ENCODE measurements at places on chromosomes 1 and 21. TPM values are rescaled to one million over a fixed set of nuclear protein-coding genes. Genes with fewer than 3 reads are reported as not detected.
A peak's percentile ranks its signal among the peaks of the same experiment; 100 is the strongest.

PDPN gene
- total RNA-seq = not detected

GRCh38 chr21:32834916-32835235 is 63.3 kb upstream of the PAXBP1 start:
- no peak overlapping the region for H3K27ac ChIP-seq
- peaks cover 26% of the 10 kb centered on the region for H3K27me3 ChIP-seq
- H3K4me3 ChIP-seq = no peak overlapping the region
- peaks cover 1% of the 10 kb centered on the region for H3K4me1 ChIP-seq

GAS5 gene
- 494 TPM for total RNA-seq

DNA sequence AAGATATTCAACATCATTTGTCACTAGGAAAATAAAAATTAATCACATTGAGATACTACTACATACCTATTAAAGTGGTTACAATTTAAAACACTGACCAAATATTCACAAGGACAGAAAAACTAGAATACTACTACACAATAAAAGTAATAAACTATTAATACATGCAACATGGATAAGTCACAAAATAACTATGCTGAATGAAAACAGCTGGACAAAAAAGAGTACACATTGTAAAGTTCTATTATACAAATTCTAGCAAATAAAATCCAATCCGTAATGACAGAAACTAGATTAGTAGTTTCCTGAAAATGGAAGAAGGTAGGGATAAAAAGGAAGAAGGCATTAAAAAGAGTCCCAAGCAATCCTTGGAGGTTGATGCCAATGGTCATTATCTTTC is 348.7 kb upstream of the PTBP2 start:
- no peak overlapping the region for H3K27ac ChIP-seq
- H3K4me3 ChIP-seq = no peak overlapping the region
- DNase-seq = no peak
- H3K36me3 ChIP-seq = no peaks in the 10 kb centered on the region

DNA sequence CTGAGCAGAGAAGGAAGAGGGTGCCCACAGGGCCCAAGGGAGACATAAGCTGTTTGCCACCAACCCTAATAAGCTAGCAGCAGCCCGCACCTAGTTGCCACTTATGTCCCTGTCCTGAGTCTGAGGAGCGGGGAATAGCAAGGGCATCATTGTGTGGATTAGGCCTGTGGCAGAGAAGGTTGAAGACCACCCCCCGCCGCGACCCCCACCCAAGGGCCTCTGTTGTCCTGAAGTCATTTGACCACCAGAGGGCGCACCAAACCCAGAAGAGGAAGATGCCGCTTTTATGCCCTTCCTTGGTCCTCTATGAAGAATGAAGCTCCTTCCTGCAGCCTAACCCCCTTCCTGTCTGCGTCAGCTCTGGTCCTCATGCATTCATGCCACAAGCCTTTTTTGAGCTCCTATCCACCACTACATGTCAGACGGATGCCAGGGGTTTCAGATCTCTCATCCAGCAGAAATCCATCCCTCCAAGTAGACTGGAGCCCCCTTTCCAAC is 16.6 kb downstream of the RHBG start:
- H3K4me3 ChIP-seq = no peak overlapping the region
- no peaks in the 10 kb centered on the region for H3K36me3 ChIP-seq
- H3K27ac ChIP-seq = no peak overlapping the region
- peak; percentile 84 for DNase-seq
- H3K27me3 ChIP-seq = peaks cover 37% of the 10 kb centered on the region
- peaks cover 9% of the 10 kb centered on the region for H3K4me1 ChIP-seq

HSD3B1 gene
- total RNA-seq = not detected

GRCh38 chr1:164651351-164651951 is 92.5 kb downstream of the PBX1 start:
- H3K27ac ChIP-seq = no peak overlapping the region
- H3K4me1 ChIP-seq = peaks cover 6% of the 10 kb centered on the region
- DNase-seq = no peak
- H3K4me3 ChIP-seq = no peak overlapping the region

DNA sequence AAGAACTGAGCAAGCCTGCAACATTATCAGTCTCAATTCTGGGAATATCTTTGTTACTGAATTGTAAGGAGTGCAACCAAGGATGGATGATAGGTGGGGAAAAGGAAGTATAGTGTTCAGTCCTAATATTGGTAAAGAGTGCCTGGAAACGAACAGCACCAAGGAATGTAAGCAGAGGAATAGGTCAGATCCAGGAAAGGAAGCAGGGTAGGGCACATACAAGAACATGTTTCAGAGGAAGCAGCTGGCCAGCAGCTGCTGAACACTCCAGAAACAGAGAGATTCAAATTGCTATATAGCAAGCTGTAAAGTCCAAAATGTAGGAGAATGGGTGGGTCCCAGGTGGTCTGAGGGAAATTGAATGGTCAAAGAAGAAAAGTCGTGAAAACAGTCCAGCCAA is 37.9 kb downstream of the CRB1 start:
- no peaks in the 10 kb centered on the region for H3K36me3 ChIP-seq
- H3K27me3 ChIP-seq = peaks cover 11% of the 10 kb centered on the region
- no peak for DNase-seq
- H3K4me3 ChIP-seq = no peak overlapping the region

- DNase-seq = no peak
- H3K27ac ChIP-seq = no peak overlapping the region
- H3K4me3 ChIP-seq = no peak overlapping the region
- no peaks in the 10 kb centered on the region for H3K4me1 ChIP-seq
Measured at GRCh38 chr1:211723273-211723672, 47.9 kb upstream of the NEK2 start.

- peaks cover 6% of the 10 kb centered on the region for H3K27me3 ChIP-seq
- no peak for DNase-seq
- peaks cover 12% of the 10 kb centered on the region for H3K4me1 ChIP-seq
- H3K27ac ChIP-seq = no peak overlapping the region
Measured at GRCh38 chr1:58710190-58711085, 10.6 kb upstream of the MYSM1 start.

DNA sequence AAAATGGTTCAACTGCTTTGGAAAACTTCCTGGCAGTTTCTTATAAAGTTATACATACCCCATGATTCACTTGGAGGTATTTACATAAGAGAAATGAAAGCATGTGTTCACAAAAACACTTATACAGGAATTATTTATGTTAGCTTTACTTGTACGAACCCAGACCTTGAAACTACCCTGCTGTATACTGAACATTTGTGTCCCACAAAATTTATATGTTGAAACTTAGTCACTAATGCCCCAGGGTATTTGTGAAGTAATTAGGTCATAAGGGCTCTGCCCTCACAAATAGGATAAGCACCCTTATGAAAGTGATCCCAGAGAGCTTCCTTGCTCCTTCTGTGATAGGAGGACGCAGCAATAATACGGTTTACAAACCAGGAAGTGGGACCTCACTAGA is 42.7 kb upstream of the B3GALT2 start:
- no peak for DNase-seq
- no peak overlapping the region for H3K4me3 ChIP-seq
- H3K4me1 ChIP-seq = no peaks in the 10 kb centered on the region
- peaks cover 47% of the 10 kb centered on the region for H3K36me3 ChIP-seq
- no peaks in the 10 kb centered on the region for H3K27me3 ChIP-seq

SLC22A15 gene
- 1.8 TPM for total RNA-seq

DNA sequence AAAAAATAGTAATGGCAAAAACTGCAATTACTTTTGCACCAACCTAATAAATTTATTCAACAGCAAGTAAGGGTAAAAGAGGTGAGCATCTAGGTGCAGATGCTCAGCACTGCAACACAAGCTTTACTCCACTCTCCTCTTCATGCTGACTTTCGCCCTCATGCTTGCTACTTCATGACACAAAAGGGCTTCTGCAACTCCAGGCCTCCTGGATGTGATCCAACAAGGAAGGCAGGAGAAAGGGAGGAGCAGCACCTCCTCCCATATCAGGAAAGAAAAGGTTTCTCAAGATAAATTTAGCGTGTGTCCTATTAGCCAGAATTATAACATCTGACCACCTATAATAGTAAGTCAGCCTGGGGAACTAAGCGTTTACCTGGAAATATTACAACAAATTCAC is 11.6 kb downstream of the SYF2 start:
- H3K4me1 ChIP-seq = no peaks in the 10 kb centered on the region
- no peak overlapping the region for H3K27ac ChIP-seq
- peaks cover 27% of the 10 kb centered on the region for H3K36me3 ChIP-seq
- no peaks in the 10 kb centered on the region for H3K27me3 ChIP-seq
- no peak for DNase-seq

FCRL6 gene
- total RNA-seq = 0.23 TPM

PTAFR gene
- total RNA-seq = 0.30 TPM

DNA sequence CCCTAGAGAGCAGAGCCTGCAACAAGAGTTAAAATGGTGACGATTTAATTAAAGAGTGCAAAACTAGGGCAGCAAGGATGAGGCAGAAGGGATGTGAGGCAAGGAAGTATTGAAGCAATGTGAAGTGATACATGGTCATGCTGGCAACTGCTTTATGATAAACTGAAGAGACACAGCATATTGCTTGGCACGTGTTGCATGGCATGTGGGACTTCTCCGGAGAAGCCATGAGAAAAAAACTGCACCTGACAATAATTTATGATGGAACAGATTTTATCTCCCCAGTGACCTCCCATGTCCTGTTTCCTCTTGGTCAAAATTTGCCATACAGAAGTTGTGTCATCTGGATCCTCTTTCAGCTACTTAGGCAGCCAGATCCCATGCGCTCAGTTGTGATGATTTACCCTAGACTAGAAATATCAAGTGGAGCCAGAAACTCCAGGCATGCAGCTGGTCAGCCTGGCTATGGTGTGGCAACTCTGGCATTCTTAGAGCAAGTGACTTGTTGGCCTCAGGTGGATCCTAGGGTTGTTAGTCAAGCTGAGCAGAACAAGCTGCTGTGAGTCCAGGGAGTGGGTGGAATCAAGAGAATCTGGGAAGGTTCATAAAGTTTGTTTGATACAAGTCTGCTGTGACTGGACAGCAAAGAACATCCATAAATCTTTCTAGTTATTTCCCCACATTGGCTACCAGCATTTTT is 611.4 kb upstream of the USP24 start:
- H3K27ac ChIP-seq = no peak overlapping the region
- H3K27me3 ChIP-seq = no peaks in the 10 kb centered on the region
- H3K4me3 ChIP-seq = no peak overlapping the region
- H3K36me3 ChIP-seq = no peaks in the 10 kb centered on the region
- no peaks in the 10 kb centered on the region for H3K4me1 ChIP-seq
- no peak for DNase-seq

TSPEAR gene
- not detected for total RNA-seq

RAB3GAP2 gene
- 54.0 TPM for total RNA-seq

GRCh38 chr1:151801846-151802245 is 3.4 kb downstream of the LINGO4 start:
- DNase-seq = no peak
- H3K4me1 ChIP-seq = peaks cover 9% of the 10 kb centered on the region
- no peak overlapping the region for H3K27ac ChIP-seq
- H3K27me3 ChIP-seq = peaks cover 13% of the 10 kb centered on the region
- H3K4me3 ChIP-seq = no peak overlapping the region

DNA sequence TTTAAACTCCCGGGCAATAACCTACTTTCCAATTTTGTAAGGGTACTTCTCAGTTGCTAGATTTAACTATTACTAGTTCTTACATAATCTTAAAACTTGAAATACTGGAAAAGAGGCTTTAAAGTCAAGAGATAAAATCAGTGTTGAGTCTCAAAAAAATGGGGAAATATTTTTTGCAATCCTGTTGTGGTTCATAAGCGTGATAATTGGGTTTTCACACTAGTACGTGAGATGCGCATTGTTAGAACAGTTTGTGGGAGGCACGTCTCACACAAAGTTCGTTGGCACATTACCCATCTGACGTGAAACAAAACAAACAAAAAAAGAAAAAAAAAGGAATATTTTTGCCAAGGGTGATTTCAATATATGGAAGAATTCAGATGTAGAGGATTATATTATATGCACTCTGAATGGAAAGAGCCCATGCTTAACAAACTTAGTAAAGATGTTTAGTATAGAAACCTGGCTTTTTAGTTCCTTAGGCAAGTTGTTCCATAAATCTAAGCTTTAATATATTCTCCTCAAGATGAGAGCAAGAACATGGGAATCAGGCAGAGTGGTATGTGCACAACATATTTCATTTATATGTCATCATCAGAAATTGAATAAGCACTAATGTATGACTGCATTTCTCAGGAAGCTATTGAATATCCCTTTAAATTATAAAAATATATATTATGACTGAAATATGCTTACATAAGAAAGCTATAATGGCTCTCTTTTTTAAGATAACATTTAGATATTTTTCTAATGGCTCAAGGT is 73.9 kb upstream of the TNFSF4 start:
- DNase-seq = no peak
- peaks cover 3% of the 10 kb centered on the region for H3K27me3 ChIP-seq
- peaks cover 2% of the 10 kb centered on the region for H3K36me3 ChIP-seq
- no peak overlapping the region for H3K4me3 ChIP-seq
- peaks cover 9% of the 10 kb centered on the region for H3K4me1 ChIP-seq

MTMR11 gene
- 2.0 TPM for total RNA-seq

DNA sequence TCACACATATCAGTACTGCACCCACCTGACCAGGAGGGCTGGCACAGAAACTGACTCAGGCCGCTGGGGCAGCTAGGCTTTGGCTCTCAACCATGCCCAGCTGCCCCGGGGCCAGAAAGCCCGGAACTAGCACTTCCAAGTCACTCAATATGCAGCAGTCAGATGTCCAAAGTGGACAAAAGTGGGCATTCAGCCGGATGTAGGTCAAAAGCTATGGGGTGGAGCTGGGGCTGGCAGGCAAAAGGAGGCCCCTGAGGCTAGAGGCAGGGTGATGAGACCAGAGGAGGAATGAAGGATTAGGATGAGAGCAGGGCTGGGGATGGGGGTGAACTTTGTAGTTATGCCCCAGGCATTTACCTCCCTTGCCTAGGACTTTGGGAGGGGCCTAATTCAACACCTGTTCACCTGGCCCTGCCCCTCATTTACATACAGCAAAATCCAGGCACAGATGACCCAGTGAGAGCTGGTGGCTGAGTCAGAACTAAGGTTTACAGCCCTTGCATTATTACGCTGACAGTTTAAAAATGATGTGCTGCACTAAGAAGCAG is 30.7 kb upstream of the EDN2 start:
- peaks cover 3% of the 10 kb centered on the region for H3K4me1 ChIP-seq
- no peak for DNase-seq
- H3K27ac ChIP-seq = no peak overlapping the region

DNA sequence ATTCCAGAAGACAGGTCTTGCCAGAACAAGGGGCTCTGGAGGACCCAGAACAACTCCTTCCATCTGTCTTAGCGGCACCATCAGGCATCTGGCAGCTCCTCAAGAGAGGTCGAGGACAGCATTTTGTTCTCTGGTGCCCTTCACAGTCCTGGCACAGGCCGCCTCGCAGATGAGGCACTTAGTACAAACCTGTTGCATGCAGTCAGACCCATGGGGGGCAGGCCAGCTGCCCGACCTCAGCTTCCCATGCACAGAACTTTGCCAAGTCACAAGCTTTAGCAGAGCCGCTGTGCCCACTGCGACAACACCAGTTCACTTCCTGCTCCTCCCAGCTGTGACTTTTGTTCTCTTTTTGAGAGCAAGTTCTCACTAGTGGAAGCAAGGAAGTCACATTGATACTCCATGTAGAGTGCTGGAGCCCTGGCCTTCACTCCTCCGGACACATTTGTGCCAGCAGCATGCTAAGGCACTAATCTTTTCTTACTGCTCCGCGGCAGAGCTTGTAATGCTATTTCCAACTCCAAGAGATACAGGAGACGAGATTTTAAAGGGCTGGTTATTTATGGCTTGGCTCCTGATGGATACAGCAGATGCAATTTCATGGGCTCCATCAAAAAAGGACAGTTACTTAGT is 44.6 kb downstream of the HMGB4 start:
- H3K27me3 ChIP-seq = no peaks in the 10 kb centered on the region
- no peaks in the 10 kb centered on the region for H3K4me1 ChIP-seq
- DNase-seq = no peak

TMPRSS2 gene
- not detected for total RNA-seq

- no peak for DNase-seq
- no peaks in the 10 kb centered on the region for H3K27me3 ChIP-seq
- H3K4me1 ChIP-seq = peaks cover 35% of the 10 kb centered on the region
- no peak overlapping the region for H3K27ac ChIP-seq
- no peak overlapping the region for H3K4me3 ChIP-seq
Measured at GRCh38 chr1:37845049-37845646, 14.2 kb downstream of the MTF1 start.

Measured in activated CD8-positive, alpha-beta memory T cell treated with anti-CD3 and anti-CD28 coated beads, Interleukin-2, amount 10 ng/mL, durations not matched to agents 7 days and 5 days (primary cell).